Fibroblast of skin of right biceps (primary cell): ENCODE measurements at places on chromosomes 3 and 15.

DNA sequence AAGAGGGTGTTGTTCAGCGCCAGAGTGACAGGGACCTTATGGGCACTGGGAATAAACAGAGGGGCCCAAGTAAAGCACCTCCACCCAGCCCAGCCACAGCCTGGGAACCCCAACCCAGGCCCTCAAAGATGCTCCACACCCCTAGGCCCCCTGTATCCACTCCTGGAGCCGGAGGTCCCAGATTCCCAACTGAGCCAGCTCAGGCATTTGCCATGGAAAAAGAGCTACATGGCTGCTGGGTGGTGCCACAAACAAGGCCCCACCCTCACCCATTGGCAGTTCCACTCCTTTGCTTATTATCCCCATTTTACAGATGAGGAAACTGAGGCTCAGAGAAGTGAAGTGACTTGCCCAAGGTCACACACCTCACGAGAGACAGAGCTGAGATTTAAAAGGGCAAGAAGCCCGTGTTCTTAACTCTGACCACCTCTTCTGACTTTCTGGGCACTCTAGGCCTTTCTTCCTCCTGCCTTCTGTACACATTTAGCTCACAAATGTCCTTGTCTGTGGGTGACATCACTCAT, 16.9 kb downstream of the ANPEP start:
- DNase-seq: no peak

DNA sequence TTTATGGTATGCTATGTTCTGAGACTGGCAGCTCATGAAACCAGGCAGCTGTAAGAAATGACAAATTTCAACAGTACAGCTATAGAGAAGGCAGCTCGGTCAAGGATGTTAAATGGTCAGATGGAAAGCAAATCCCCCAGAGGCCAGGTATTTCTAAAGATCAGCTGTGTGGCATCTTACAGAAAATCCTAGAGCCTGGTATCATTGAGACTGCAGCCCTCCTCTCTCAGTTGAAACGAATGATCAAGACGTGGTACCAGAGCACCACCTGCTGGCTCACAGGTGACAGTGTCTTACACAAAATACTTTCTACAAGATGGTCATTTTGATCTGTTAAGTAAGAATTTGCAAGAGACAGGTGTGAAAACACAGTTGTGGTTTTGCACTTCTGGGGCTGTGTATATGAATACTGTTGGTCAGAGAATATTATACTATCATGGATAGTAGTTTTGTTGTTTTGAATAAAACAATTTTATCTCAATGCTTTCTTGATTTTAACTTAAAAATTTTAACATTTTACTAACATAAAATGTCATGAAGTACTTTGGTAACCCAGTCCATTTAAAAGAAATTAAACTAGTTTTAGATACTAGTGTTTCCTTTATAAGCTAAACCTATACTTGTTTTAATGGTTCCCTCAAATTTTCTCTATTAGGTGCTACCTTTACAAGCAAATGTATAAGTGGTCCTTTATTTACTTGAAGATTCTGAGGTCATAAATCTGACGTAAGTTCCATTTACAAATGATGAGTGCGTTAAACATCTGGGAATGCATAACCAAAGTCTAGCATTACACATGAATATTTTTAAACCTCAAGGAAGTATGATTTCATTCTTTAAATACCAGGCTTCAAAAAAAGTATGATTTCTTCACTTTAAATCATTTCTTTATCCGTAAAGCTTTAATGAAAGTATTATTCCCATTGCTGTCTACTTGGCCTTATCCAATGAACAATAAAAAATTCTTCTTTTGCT, 121.8 kb downstream of the PDZRN3 start:
- DNase-seq: peak; percentile 92

DNA sequence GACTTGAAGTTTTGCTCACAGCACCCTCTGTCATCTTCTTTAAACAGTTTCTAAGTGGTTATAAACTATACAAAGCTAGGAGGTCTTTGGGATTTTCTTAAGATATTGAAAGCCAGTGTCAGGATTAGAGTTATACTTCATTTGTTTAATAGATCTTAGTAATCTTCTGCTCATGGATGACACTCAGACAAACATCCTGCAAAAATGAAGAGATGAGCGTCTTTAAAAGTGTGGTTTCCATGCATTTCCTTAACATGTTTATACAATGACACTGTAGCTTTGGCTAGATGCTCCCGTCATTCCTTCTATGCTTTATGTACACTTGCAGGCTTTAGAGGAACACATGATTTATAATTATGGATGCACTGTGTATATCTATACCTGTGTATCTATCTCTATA, 182.2 kb downstream of the NAALADL2 start:
- peak; percentile 52 for DNase-seq

GRCh38 chr3:12175844-12176453, 17.2 kb upstream of the TIMP4 start:
- DNase-seq: peak; percentile 26

- peak; percentile 41 for DNase-seq
Observed at GRCh38 chr3:125079675-125080045, 23.9 kb upstream of the HEG1 start.
